Activated T-cell treated with anti-CD3 and anti-CD28 coated beads, Interleukin-2, amount 50 U/mL, for 48 hours (primary cell): ENCODE measurements at places on chromosomes 5 and 9.

DNA sequence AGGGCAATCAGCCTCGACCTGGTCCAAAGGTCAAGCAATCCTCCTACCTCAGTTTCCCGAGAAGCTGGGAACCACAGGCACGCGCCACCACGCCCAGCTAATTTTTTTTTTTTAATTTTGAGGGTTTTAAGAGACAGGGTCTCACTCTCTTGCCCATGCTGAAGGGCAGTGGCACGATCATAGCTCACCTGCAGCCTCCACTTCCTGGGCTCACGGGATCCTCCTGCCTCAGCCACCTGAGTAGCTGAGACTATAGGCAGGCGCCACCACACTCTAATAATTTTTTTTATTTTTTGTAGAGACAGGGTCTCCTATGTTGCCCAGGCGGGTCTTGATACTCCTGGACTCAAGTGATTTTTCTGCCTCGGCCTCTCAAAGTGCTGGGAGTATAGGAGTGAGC lies 1.6 kb downstream of the UIMC1 start:
- no peak for DNase-seq

DNA sequence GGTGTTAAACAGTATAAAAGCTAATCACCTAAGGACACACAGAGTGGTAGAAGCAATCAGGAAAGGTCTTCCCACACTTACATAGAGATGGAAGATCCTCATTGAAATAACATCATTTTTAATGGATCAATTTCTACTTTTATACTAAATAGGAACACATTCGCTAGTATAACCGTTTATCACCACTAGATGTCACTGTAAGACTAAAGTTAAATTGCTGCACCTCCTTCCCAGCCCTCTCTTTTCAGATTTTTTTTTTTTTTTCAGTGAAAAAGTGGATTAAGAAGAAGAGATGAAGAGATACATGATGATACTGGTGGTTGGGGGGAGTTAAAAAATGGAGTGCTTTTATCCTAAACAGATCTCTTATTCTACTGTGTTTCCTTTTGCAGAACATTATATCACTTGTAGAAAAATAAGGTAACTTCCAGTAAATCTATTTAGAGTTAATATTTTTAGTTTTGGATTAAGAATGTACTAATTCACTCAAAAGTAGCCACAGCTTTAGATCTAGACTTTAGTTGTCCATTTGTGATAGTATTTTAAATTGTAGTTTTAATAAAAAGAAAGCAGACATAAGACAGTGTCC lies 116.9 kb upstream of the ARRDC3 start:
- no peak for DNase-seq

DNA sequence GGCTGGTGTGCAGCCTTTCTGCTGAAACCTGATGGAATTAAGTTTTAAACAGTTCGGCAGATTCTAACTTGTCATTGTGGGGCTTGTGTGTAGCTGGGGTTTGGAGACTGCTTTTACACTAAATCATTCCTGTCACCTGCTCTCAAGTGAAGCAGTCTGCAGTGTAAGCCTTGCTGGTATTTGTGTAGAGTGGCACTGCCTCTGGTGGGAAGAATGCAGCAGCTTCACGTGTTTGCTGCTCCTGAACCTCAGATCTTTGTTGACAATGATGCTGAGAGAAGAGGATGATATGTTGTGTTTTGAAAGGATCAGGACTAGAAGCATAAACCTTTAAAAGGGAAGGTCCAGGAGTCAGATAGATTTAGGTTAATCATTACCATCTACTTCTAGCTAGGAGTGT lies 88.1 kb downstream of the KDM4C start:
- DNase-seq = no peak

DNA sequence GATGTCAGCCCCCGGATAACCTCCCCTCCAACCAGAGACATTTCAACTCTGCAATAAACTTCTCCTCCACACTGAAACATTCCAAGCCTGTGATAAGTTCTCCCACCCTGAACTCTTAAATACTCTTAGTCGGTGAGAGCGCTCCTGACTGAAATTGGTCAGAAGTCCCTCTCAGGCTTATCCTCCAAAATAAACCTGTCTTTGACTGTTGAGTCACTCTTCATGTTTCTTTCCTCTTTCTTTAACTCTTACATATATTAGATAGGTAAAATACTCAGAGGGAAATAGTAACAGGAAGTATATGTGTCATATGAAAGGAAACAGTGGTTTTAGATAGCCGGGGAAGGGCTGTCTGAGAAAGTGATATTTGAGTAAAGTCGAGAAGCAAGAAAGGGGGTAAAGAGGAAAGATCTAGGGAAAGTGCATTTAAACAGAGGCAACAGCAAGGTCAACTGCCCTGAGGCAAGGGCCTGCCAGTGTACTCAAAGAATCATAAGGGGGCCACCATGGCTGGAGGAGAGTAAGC lies 11.0 kb upstream of the FAM81B start:
- DNase-seq = no peak

DNA sequence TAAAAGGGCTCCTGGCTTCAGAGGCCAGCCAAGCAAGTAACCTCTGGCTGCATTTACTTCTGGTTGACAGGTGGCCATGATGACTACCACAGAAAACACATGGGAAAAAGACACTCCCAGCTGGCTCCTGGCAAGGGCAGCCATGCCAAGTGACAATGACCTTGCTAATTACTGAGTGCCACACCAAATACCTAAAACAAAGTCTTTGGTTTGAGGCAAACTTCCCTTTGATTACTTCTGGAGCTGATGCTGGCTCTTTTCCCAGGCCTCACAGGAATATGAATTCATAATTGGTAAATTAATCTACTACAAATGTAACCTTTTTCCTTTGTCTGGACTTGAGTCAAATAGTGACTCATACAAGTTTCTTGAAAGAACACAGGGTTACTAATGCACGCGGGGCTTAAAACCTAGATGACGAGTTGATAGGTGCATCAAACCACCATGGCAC lies 61.0 kb downstream of the LPAR1 start:
- no peak for DNase-seq

GRCh38 chr5:54689411-54690251 lies 172.1 kb downstream of the SNX18 start:
- DNase-seq = no peak

DNA sequence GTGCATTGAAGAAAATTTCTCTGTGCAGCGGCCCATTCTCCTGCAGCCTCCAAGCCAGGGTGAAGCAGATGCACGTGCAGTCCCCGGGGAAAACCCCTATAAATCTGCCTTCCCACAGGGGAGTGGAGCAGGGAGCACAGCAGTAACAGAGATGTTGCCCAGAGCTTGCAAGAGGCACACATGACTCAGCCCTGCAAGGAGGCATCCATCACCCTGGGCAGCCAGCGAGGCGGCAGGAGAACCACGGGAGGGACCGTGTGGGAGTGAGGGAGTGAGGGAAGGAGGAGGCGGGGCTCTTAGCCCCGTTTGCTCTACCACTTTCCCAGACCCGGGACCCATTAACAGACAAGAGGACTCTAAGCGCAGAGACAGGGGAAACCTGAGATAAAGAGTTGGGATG lies 96.2 kb upstream of the ARAP3 start:
- no peak for DNase-seq

GRCh38 chr9:3730511-3730922 lies 204.7 kb upstream of the RFX3 start:
- DNase-seq = no peak

- peak; percentile 62 for DNase-seq
Observed at GRCh38 chr5:132411304-132412013, 41.9 kb downstream of the SLC22A5 start.

GRCh38 chr5:154397652-154398406 lies 48.0 kb upstream of the SAP30L start:
- no peak for DNase-seq

- DNase-seq = no peak
Observed at GRCh38 chr5:42491699-42492098, 68.5 kb downstream of the GHR start.

DNA sequence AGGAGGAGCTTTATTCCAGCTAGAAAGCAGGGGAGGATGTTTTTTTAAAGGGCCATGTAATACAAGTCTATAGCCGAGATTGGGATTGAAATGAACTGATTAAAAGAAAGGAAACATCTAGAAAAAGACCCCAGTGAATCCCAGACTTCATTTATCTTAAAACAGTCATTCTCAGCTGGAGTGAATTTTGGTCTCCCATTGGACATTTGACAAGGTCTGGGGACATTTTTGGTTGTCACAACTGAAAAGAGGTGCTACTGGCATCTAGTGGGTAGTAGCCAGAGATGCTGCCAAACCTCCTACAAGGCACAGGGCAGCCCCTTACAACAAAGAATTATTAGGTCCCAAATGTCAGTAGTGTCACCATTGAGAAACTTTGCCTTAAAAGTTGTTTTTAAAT lies 16.3 kb upstream of the SPINK4 start:
- DNase-seq = no peak
